ENCODE measurements at places on chromosomes 3 and 15.

DNA sequence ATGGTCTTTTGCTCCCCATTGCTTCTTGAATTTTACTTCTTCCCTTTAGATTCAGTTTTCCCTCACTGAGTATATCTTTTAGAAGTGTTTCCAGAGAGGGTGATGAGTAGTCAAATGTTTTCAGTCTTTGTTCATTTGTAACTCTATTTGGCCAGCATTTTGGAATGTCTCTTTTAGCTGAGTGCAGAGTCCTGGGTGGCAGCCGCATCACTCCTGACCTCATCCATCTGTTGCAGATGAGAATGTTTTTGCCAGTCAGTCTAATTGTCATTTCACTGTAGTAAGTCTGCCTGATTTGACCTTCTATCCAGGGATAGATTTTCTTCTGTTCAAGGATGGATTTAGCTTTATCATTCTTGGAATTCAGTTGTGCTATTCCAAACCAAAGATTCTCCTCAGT is 7.3 kb downstream of the SRPRB start:
- DNase-seq: no peak

- DNase-seq: no peak
Measured at GRCh38 chr15:80660119-80660518, 35.0 kb upstream of the ABHD17C start.

DNA sequence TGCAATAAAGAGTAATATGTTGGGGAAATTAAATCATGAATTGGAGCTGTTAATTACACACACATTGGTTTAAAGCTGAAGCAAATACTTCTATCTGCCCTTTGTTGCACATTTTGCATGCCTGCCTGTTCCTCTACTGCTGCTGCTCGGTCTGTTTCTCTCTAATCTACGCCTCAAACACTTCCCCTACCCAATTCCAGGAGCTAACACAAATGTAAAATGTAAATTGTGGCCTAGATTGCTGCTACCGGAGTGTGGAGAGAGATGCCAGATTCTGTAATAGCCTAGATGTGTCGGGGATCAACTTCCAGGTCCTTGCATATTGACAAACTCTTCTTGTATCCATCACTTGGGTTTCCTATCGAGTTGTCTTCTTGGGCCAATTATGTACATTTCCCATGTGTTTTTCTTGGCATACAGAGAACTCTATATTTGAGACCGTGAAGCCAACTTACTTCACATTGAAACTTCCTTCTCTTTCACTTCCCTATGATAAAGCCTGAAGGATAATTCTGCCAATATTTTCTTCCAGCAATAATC is 450.4 kb upstream of the NR2F2 start:
- DNase-seq: no peak

GRCh38 chr3:79358327-79358726 is 409.5 kb downstream of the ROBO1 start:
- no peak for DNase-seq
